ENCODE measurements at places on chromosomes 3 and 15. TPM values are rescaled to one million over a fixed set of nuclear protein-coding genes. Genes with fewer than 3 reads are reported as not detected.

Gene RASL12
- not detected for total RNA-seq

Gene LRTM1
- not detected for total RNA-seq

Gene PLA2G4B
- total RNA-seq: 9.7 TPM

Gene FOXL2NB
- total RNA-seq: not detected

Gene ZPLD1
- not detected for total RNA-seq

Gene TGM4
- total RNA-seq: not detected

Gene TCF12
- 70.7 TPM for total RNA-seq

Gene EPB42
- total RNA-seq: not detected

Gene RGMA
- total RNA-seq: 0.47 TPM

All from activated naive CD4-positive, alpha-beta T cell treated with anti-CD3 and anti-CD28 coated beads for 36 hours (primary cell).